Left ventricle myocardium inferior (tissue), 1 donor: ENCODE measurements at places on chromosomes 13 and 19. TPM values are rescaled to one million over a fixed set of nuclear protein-coding genes. Genes with fewer than 3 reads are reported as not detected.

DNA sequence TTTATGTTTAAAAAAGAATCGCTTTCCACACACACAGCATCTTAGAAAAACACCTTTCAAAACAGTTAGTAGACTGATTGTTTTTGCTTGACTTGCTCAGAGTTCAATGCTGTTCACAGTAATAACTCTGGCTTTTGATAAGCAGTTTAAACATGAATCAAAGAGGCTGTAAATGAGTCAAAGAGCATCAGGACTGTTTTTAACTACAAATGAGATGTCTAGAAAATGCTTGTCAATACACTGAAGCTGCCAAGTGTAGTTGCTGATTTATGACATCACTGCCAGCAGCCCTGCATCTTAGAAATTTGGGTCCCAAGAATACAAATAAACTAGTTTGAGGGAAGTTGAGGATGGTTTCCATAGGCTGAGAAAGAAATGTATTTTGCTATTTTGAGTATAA lies 2057.1 kb upstream of the PCDH20 start:
- no peaks in the 10 kb centered on the region for H3K27me3 ChIP-seq
- no peak overlapping the region for H3K27ac ChIP-seq
- H3K4me1 ChIP-seq: no peaks in the 10 kb centered on the region
- DNase-seq: no peak
- H3K4me3 ChIP-seq: no peak overlapping the region
- no peaks in the 10 kb centered on the region for H3K36me3 ChIP-seq

Gene ZNF813
- total RNA-seq: 1.8 TPM

- H3K36me3 ChIP-seq: no peaks in the 10 kb centered on the region
- no peaks in the 10 kb centered on the region for H3K27me3 ChIP-seq
- no peak overlapping the region for H3K27ac ChIP-seq
- no peak overlapping the region for H3K4me3 ChIP-seq
- no peaks in the 10 kb centered on the region for H3K4me1 ChIP-seq
- DNase-seq: no peak
Measured at GRCh38 chr13:91046715-91047327, 300.7 kb upstream of the MIR17HG start.

DNA sequence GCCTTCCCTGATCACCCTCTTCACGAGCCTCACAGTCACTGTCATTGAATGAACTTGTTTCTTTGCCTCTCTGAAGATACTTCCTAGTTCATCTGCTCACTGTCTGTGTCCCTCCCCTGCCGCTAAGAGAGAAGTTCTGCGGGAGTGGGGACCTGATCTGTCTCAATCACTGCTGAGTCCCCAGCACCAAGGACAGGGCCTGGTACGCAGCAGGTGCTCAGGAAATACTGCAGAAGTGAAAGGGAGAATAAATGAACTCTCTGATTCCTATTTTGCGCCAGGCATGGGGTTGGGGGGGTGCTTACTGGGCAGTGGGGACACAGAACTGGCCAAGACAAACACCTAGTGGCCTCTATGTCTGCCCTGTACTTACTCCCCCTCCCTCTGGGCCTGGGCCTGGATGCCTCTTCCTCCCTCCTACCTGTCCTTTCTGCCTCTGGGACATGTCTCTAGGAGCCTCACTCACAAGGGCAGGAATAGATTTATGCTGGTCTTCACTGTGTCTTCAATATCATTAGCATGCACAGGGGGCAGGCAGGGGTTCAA lies 17.5 kb downstream of the FCGBP start:
- H3K36me3 ChIP-seq: no peaks in the 10 kb centered on the region
- H3K27me3 ChIP-seq: peaks cover 52% of the 10 kb centered on the region
- H3K4me3 ChIP-seq: no peak overlapping the region
- no peak for DNase-seq
- no peaks in the 10 kb centered on the region for H3K4me1 ChIP-seq

DNA sequence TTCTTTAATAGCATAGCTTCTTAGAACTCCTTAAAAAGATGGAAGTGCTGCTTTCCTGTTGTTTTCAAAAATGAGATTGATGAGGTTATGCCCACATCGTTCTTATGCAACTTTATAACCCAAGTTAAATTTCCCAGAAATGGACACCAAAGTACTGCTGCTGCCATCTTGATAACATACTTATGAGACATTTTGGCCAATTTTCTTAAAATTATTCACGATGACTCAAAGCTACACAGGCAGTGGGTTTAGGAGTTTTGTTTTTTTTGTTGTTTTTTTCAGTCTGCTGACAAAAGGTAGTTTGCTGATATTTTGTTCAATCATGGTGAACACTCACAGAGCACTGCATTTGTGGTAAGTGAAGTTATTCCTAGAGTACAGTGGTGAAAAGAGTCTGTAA lies 54.9 kb upstream of the RFC3 start:
- no peak overlapping the region for H3K4me3 ChIP-seq
- no peak for DNase-seq
- no peaks in the 10 kb centered on the region for H3K4me1 ChIP-seq
